ENCODE measurements at places on chromosomes 13 and 19. TPM values are rescaled to one million over a fixed set of nuclear protein-coding genes. Genes with fewer than 3 reads are reported as not detected.

CABP5 gene
- not detected for total RNA-seq

DIRAS1 gene
- 216 TPM for total RNA-seq

RNF225 gene
- total RNA-seq, result not detected

MEIOSIN gene
- not detected for total RNA-seq

SBK3 gene
- 27.4 TPM for total RNA-seq

KIR3DL2 gene
- total RNA-seq, result not detected

FXYD3 gene
- 1.3 TPM for total RNA-seq

DNA sequence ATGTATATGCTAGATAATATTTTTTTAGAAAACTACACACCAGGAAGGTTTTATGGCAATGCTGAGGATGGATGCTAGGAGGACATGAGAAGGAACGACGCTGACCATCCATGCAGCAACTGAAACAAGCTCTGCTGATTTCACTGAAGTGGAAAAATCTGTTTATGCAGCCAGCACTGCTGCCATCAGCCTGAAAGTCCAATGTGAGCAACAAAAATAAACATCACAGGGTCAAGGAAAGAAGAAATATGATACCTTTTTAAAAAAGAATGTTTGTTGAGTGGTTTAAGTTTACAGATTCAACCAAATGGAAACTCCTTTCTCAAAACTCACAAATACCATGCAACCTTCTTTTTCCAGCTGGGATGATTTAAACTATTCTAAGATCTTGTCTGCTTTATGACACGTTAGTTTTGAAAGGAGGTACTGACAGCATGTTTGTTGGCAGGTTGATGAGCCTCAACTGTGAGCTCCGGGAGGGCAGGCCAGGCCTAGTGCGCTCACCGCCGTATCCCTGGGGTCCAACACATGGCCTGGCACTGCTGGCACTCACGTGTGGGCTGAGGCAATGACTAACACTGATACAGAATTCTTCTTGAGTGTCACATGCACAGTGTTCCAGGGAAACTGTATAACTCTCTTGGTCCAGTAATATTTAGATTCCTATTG, 46.8 kb downstream of the LATS2 start:
- DNase-seq, result peak; percentile 75

- DNase-seq, result no peak
Observed at GRCh38 chr19:13138916-13139198, 11.3 kb downstream of the STX10 start.

DNA sequence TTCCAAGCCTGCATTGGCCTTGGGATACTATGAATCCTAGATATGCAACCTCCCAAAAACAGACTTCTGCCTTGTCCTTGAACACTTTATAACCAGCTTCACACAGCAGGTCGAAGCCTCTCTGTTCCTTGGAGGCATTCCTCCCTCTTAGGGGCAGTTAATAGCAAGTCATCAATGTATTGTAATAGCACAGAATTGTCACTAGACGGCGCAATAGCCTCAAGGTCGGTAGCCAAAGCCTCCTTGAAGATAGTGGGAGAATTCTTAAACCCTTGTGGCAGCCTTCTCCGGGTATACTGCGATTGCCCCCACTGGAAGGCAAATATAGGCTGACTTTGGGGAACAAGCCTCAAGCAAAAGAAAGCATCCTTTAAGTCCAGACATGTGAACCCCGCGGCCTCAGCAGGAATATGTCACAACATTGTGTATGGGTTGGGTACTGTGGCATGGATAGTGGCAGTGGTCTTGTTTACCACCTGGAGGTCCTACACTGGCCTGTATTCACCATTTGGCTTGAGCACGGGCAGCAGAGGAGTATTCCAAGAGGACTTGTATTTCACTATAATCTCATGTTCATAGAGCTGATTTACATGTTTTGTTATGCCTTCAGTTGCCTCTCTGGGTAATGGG, 61.1 kb downstream of the ZNF431 start:
- DNase-seq, result no peak

DNA sequence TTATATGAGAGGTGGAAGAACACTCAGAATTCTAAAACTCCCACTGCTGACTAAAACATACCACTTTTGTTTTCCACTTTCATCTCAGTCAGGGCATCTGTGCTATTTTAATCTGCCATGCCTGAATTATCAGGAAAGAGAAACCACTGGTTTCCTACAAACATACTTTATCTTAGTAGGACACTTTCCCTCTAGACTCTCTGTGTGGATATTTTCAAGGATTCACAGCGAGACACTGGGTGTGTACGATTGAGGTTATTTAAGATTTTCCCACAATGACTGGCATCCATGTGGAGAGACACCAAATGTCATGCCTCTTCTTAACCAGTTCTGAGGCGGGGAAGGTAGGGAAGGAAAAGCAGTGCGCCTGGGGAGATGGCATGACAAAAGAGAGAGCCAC, 212.2 kb downstream of the ENOX1 start:
- no peak for DNase-seq

DNA sequence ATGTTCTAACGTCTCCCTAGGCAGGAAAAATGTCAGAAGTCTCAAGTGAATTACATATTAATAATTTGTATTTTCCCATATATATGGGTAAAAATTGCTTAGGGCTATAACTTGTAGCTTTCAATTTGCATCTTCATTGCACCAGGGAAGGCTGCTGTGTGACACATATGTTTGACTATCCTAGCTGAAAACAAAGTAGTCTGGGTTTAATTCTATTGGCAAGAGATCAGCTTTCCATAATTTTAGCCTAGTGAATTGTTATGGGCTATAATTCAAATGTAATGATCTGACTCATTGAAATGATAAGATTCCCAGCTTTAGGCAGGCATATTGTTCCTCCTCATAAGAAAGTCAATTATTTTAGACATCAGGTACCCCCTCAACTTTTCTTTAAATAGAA, 553.1 kb downstream of the DCT start:
- no peak for DNase-seq

- no peak for DNase-seq
Observed at GRCh38 chr13:56718791-56719190, 421.9 kb upstream of the PRR20A start.

DNA sequence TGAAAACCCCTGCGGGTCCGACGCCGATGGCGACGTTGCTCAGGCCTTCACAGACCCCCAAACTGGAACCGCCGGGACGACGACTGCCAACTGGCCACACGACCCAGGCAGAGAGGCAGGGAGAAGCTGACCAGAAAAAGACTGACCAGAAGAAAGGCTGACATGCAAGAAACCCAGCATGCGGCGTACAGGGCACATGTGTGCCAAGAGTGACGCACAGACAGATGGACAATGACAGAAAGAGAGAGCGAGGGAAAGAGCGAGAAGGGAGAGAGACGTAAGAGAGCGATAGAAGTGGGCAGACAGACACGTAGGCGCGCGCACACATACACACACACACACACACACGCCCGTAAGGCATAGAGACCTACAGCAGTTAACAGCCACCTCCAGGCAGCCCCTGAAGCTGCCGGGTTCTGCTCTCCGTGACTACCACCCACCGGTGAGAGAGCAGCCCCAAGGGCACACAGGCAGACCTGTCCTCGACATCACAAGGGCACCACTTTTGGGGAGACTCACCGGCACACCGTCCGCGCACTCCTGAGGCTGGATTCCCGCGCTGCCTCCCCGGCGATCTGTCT, 67.2 kb upstream of the ZNF527 start:
- DNase-seq, result no peak

- DNase-seq, result no peak
Observed at GRCh38 chr13:23828086-23828485, 61.1 kb downstream of the MIPEP start.

DNA sequence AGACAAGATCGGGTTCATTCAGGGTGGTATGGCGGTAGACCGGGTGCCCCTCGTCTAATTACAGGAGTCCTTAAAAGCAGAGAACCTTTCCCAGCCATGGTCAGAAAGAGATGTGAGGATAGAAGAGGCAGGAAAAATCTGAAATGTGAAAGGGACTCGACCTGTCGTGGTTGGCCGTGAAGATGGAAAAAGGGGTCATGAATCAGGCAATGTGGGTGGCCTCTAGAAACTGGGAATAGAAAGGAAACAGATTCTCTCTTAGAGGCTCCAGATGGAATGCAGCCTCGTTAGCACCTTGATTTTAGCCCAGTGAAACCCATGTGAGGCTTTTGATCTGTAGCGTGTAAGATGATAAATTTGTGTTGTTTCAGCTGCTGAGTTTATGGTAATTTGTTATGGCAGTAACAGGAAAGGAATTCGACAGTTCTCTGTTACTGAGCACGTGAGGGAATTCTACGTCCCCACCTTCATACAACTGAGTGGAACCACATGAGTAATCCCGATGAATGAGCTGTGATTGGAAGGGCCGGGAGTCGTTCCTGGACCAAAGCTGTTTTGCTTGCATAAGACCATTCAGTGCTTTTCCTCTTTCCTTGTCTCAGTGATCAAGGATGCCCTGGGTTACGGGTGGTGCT, 11.0 kb upstream of the CA11 start:
- DNase-seq, result no peak

DNA sequence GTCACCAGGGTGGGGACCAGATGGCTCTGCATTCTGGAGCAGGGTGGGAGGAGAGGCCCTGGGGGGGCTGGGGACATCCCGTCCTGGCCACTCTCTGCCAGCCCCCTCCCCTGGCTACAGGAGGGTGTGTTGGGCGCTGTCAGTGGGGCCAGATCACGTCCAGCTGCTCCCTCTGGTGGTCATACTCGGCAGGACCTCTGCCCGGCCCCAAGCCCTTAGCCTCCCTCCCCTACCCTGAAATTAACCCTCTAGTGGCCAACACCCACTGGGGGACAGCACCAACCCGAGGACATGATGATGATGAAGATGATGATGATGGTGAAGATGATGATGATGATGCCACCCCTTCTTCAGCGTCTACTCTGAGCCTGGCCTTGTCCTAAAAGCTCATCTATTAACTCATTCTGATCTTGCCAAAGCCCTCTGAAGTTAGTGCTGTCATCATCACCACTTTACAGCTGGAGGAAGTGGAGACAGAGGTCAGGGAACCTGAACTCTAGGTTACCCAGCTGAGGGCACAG, 590 bp upstream of the LGI4 start:
- peak; percentile 91 for DNase-seq

DNA sequence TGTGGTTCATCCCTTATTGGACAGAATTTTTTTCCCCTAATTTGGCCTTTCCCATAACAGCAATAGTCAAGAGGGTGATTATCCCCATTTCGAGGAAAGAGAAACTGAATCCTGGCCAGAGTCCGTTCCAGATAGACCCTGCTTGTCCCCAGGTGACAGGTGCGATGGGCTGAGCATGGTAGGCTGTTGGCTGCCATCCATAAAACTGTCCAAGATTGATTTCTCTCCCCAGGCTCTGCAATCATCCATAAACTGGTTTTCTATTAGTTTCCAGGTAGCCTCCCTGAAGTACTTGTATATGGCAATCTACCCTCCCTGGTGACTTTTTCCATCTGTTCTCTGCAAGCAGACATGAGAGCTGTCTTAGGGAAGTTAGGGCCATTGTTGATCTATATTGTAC, 25.4 kb downstream of the SERP2 start:
- no peak for DNase-seq

- no peak for DNase-seq
Observed at GRCh38 chr19:50823389-50824042, at the start of gene KLK1. KLK1 (minus strand) TSS chr19:50823787; CDS start chr19:50823748, 39 bp downstream.
